ENCODE measurements at places on chromosomes 11 and 22. TPM values are rescaled to one million over a fixed set of nuclear protein-coding genes. Genes with fewer than 3 reads are reported as not detected.

CRYBA4 gene
- total RNA-seq, result not detected

VSIG10L2 gene
- total RNA-seq, result not detected

OR6A2 gene
- not detected for total RNA-seq

TRIM34 gene
- 5.6 TPM for total RNA-seq

OR6T1 gene
- not detected for total RNA-seq

MCHR1 gene
- total RNA-seq, result not detected

UPK3A gene
- total RNA-seq, result not detected

TSPAN18 gene
- total RNA-seq, result 44.9 TPM

TMEM258 gene
- total RNA-seq, result 73.2 TPM

OSBPL5 gene
- total RNA-seq, result 64.1 TPM

GRCh38 chr22:40407831-40408717, 37.7 kb downstream of the SGSM3 start:
- no peaks in the 10 kb centered on the region for H3K4me1 ChIP-seq
- no peak for DNase-seq
- no peak overlapping the region for H3K27ac ChIP-seq
- peaks cover 7% of the 10 kb centered on the region for H3K36me3 ChIP-seq

DNA sequence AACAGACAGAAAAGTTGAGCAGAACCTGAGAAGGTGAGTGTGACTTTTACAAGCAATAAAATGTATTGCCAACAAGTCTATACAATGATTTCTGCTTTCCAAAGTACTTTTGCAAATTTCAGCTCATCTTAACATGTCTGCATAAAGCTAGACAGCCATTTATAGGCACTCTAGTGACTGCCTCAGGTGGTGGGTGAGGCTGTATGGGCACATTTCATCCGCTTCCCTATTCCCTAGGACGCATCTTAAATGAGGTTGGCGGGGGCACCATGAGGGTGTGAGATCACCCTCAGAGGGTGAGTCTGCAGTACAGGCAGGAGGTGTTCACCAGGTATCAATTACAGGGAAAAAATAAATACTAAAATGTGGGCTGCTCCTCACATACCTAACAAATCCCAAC, 110.1 kb downstream of the ETS1 start:
- H3K27ac ChIP-seq, result no peak overlapping the region
- DNase-seq, result no peak
- peaks cover 2% of the 10 kb centered on the region for H3K4me1 ChIP-seq
- peaks cover 3% of the 10 kb centered on the region for H3K36me3 ChIP-seq
- no peaks in the 10 kb centered on the region for H3K27me3 ChIP-seq

- DNase-seq, result no peak
- no peaks in the 10 kb centered on the region for H3K27me3 ChIP-seq
- peak overlapping the region; percentile 65 for H3K27ac ChIP-seq
- H3K36me3 ChIP-seq, result no peaks in the 10 kb centered on the region
- peak overlapping the region; percentile 34 for H3K4me3 ChIP-seq
Observed at GRCh38 chr11:79441461-79441875, 638 bp upstream of the TENM4 start.

GRCh38 chr11:61367406-61367805, 5.2 kb downstream of the TMEM138 start:
- no peaks in the 10 kb centered on the region for H3K4me1 ChIP-seq
- H3K27me3 ChIP-seq, result no peaks in the 10 kb centered on the region
- DNase-seq, result no peak

GRCh38 chr11:93514712-93515111, 28.5 kb downstream of the SMCO4 start:
- no peak overlapping the region for H3K27ac ChIP-seq
- no peaks in the 10 kb centered on the region for H3K4me1 ChIP-seq
- no peaks in the 10 kb centered on the region for H3K27me3 ChIP-seq

DNA sequence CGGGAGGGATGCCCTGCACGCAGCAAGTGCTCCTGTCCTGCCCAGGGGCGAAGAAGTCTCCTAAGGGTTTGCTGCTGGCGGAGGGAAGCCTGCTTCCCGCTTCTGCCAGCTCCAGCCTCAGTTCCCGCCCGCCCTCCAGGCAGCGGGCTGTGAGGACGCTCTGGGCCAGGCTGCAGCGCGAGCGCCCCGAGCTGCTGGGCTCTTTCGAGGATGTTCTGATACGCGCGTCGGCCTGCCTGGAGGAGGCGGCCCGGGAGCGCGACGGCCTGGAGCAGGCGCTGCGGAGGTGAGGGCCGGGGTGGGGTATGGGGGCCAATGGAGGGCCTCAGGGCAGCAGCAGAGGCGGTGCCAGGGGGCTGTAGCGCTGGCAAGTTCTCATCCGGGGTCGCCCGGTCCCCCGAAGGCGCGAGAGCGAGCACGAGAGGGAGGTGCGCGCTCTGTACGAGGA, 2.2 kb downstream of the CRACR2B start:
- H3K27me3 ChIP-seq, result no peaks in the 10 kb centered on the region
- peaks cover 3% of the 10 kb centered on the region for H3K36me3 ChIP-seq
- no peak overlapping the region for H3K4me3 ChIP-seq
- no peak for DNase-seq

- no peak for DNase-seq
- H3K4me1 ChIP-seq, result no peaks in the 10 kb centered on the region
- H3K4me3 ChIP-seq, result no peak overlapping the region
- no peaks in the 10 kb centered on the region for H3K36me3 ChIP-seq
- H3K27me3 ChIP-seq, result no peaks in the 10 kb centered on the region
Observed at GRCh38 chr11:20327377-20327935, 36.1 kb upstream of the HTATIP2 start.

- no peaks in the 10 kb centered on the region for H3K27me3 ChIP-seq
- H3K27ac ChIP-seq, result no peak overlapping the region
- H3K4me3 ChIP-seq, result no peak overlapping the region
- no peaks in the 10 kb centered on the region for H3K4me1 ChIP-seq
Observed at GRCh38 chr11:36564376-36565030, 3.3 kb upstream of the RAG1 start.

DNA sequence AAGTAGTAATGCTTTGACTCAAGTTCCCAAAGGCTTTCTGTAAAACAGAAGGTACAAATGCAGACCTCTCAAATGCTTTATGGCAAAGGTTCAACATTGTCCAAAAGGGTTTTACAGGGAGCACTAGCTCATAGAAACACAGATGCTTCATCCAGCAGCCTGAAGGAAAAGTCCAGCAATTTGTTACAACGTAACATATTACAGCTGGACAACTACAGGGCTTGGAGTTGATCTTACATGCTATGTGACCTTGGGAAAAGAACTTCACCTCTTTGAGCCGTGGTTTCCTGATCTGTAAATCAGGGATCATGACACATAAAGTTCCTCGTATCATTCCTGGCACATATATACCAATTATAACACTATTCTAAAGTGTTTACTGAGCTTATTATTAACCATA, 84.9 kb downstream of the DDIAS start:
- H3K27ac ChIP-seq, result no peak overlapping the region
- H3K27me3 ChIP-seq, result no peaks in the 10 kb centered on the region
- H3K4me3 ChIP-seq, result no peak overlapping the region
- H3K4me1 ChIP-seq, result no peaks in the 10 kb centered on the region
- H3K36me3 ChIP-seq, result peaks cover 4% of the 10 kb centered on the region

GRCh38 chr11:119647254-119647653, 81.7 kb downstream of the NECTIN1 start:
- H3K4me1 ChIP-seq, result no peaks in the 10 kb centered on the region
- no peaks in the 10 kb centered on the region for H3K27me3 ChIP-seq
- H3K27ac ChIP-seq, result no peak overlapping the region
- DNase-seq, result no peak
- no peak overlapping the region for H3K4me3 ChIP-seq

GRCh38 chr11:91805293-91805692, 419.3 kb upstream of the FAT3 start:
- no peak overlapping the region for H3K4me3 ChIP-seq
- no peaks in the 10 kb centered on the region for H3K27me3 ChIP-seq
- no peak overlapping the region for H3K27ac ChIP-seq
- DNase-seq, result no peak
- H3K36me3 ChIP-seq, result no peaks in the 10 kb centered on the region
- no peaks in the 10 kb centered on the region for H3K4me1 ChIP-seq

GRCh38 chr11:111302298-111302697, 4.0 kb downstream of the POU2AF3 start:
- DNase-seq, result no peak
- no peaks in the 10 kb centered on the region for H3K27me3 ChIP-seq
- no peak overlapping the region for H3K27ac ChIP-seq
- no peaks in the 10 kb centered on the region for H3K36me3 ChIP-seq
- H3K4me3 ChIP-seq, result no peak overlapping the region

GRCh38 chr11:28542561-28542960, 434.4 kb downstream of the METTL15 start:
- H3K36me3 ChIP-seq, result no peaks in the 10 kb centered on the region
- no peak overlapping the region for H3K27ac ChIP-seq
- H3K4me1 ChIP-seq, result no peaks in the 10 kb centered on the region
- no peaks in the 10 kb centered on the region for H3K27me3 ChIP-seq

GRCh38 chr22:30652852-30653251, 14.8 kb downstream of the DUSP18 start:
- no peak for DNase-seq
- no peak overlapping the region for H3K27ac ChIP-seq
- no peaks in the 10 kb centered on the region for H3K27me3 ChIP-seq
- H3K4me1 ChIP-seq, result no peaks in the 10 kb centered on the region
- no peak overlapping the region for H3K4me3 ChIP-seq

DNA sequence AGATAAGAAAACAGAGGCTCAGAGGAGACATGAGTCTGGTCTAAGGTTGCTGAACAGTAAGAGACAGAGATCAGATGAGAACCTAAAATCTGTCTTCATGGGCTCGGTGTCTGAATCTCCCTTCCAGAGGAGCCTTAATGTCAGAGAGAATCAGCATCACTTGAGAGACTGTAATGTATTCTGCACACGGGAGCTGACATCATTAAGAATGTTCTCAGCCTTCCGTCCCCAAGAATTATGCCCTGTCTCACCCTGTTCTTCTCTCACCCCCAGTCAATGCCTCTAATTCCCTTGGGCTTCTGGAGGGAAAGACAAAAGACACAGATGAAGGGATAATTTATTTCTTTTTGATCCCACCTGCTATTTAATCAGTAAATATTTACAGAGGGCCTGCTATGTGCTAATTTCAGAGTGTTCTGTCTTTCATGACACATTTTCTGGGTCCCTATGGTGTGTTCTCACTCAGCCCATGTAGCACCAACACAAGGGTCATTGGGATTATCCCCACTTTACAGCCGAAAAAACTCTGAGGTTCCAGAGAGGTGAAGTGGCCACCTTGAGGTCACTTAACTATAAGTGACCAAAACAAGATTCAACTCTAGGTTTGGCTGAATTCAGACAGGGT, 61.8 kb downstream of the CD82 start:
- no peaks in the 10 kb centered on the region for H3K36me3 ChIP-seq
- no peaks in the 10 kb centered on the region for H3K27me3 ChIP-seq
- DNase-seq, result no peak
- H3K27ac ChIP-seq, result no peak overlapping the region
- H3K4me3 ChIP-seq, result no peak overlapping the region
- H3K4me1 ChIP-seq, result no peaks in the 10 kb centered on the region

DNA sequence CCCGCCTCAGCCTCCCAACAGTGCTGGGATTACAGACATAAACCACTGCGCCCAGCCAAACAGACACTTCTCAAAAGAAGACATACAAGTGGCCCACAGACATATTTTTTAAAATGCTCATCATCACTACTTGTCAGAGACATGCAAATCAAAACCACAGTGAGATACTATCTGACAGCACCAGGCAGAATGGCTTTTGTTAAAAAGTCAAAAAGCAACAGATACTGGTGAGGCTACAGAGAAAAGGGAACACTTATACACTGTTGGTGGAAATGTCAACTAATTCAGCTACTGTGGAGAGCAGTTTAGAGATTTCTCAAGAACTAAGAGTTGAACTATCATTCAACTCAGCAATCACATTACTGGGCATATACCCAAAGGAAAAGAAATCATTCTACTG, 67.0 kb downstream of the ARHGAP20 start:
- no peak overlapping the region for H3K4me3 ChIP-seq
- H3K36me3 ChIP-seq, result no peaks in the 10 kb centered on the region
- no peaks in the 10 kb centered on the region for H3K27me3 ChIP-seq
- no peak for DNase-seq
- no peaks in the 10 kb centered on the region for H3K4me1 ChIP-seq

- H3K4me1 ChIP-seq, result no peaks in the 10 kb centered on the region
- peak; percentile 57 for DNase-seq
- H3K4me3 ChIP-seq, result no peak overlapping the region
- no peaks in the 10 kb centered on the region for H3K27me3 ChIP-seq
Observed at GRCh38 chr11:116832350-116833290, 2.9 kb downstream of the APOC3 start.

- no peak overlapping the region for H3K4me3 ChIP-seq
- H3K27ac ChIP-seq, result no peak overlapping the region
- DNase-seq, result no peak
Observed at GRCh38 chr11:122852074-122852795, 13.9 kb downstream of the CRTAM start.

- no peak overlapping the region for H3K4me3 ChIP-seq
- H3K27me3 ChIP-seq, result no peaks in the 10 kb centered on the region
- H3K27ac ChIP-seq, result no peak overlapping the region
Observed at GRCh38 chr11:123246749-123247495, 51.9 kb upstream of the CLMP start.

GRCh38 chr22:25197340-25197739, 2.3 kb upstream of the CRYBB3 start:
- no peaks in the 10 kb centered on the region for H3K27me3 ChIP-seq
- H3K27ac ChIP-seq, result no peak overlapping the region
- peaks cover 13% of the 10 kb centered on the region for H3K36me3 ChIP-seq
- no peak overlapping the region for H3K4me3 ChIP-seq
- no peaks in the 10 kb centered on the region for H3K4me1 ChIP-seq

DNA sequence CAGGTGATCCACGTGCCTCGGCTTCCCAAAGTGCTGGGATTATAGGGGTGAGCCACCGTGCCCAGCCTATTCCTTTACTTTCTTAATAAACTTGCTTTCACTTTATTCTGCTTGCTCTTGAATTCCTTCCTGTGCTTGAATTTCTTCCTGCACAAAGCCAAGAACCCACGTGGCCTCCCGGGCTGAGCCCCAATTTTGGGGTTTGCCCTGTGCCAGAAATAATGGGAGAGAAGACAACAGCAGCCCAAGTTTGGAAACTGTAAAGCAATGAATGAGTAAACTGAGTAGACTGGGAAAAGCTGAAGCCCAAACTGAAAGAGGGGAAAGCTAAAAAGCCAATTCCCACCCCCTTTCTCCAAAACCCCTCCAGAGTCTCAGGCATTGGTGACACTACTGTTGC, 136.4 kb downstream of the NECTIN1 start:
- peak; percentile 75 for DNase-seq
- H3K36me3 ChIP-seq, result no peaks in the 10 kb centered on the region
- H3K4me1 ChIP-seq, result no peaks in the 10 kb centered on the region
- no peaks in the 10 kb centered on the region for H3K27me3 ChIP-seq

All from aorta (tissue), 5 donors.